ENCODE measurements at places on chromosomes 7 and 10.

GRCh38 chr10:131766096-131766495 is 134.7 kb upstream of the PPP2R2D start:
- no peak for DNase-seq

DNA sequence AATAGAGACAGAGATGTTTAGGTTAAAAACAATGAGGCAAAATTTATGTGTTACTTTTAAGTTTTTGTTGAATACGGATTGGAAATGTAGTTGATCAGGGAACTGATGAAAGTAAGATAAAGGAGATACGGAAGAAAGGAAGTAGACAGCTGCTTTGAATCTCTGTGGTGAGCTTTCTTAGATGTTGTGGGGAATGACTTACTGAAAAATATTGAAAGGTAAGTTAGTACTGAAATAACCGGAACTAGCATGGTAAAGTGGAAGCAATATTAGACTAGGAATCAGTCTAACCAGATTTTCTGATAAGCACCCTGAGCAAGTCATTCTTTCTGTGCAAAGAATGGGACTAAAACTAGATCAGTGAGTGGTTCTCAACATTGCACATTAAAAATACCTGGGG is 34.8 kb downstream of the LUC7L2 start:
- no peak for DNase-seq

DNA sequence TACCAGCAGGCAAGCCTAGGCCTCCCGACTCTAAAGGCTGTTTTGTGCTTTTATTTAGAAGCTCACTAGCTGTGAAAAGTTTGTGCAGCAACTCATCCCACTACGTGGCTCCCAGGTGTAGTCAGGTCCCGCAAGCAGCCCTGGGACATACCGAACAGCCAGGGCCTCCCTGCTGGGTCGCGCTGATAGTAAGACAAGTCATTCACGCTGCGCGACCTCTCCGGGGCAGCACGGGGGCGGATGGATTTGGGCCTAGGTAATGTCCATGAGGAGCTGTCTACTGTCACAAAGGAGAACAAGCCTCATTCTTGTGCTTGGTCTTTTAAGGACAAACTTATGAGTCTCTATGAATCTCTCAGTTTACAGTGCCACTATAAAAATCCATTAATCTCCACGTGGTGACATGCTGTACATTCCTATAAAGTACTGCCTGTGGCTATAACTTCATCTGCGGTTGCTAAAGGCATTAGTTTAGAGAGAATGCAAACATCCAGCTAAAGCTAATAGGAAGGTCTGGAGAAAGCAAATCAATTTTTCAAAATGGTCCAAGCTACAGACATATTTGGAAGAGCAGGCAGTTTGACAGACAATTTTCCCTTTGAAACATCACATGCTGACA is 546.8 kb downstream of the PHTF2 start:
- DNase-seq, result no peak

DNA sequence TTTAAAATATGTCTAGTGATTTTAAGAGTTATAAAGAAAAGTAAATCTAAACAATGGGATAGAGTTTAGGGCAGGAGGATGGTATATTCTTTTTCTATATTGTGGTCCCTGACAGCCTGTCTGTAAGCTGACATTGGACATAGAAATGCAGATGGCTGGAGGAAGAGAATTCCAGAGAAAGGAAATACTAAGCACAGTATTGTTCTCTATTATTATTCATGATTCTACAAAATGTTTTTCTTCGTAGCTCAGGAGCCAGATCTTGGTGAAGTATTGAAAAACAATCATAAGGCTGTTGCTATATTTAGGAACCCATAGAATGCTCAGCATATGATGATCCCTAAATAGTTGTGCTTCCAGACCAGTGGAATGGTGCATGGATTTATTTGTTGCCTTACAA is 117.0 kb upstream of the FAM3C start:
- no peak for DNase-seq

DNA sequence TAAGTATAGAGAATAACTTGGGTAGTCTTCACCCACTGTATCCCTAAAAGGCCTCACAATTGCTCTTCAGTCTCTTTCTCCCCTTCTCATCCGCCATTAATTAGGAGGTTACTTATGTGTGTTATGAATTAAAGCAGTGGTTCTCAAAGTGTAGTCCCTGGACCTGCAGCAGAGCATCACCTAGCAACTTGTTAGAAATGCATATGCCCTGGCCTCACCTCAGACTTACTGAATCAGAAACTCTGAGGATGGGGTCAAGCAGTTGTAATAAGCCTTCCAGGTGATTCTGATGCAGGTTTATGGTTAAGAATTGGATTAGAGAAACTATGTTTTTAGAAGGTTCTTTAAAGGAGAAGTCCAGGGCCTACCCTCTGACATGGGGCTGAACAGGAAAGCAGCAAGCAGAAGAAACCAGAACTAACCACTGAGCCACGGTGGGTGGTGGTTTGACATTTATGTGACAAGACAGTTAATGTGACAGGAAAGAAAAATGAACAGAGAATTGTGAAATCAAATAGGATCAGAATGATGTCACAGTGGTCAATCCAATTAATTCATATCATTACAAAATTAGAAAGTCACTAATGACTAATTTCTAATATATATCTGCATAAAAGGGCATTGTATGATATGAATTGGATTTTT is 37.6 kb downstream of the ENTPD1 start:
- peak; percentile 91 for DNase-seq

DNA sequence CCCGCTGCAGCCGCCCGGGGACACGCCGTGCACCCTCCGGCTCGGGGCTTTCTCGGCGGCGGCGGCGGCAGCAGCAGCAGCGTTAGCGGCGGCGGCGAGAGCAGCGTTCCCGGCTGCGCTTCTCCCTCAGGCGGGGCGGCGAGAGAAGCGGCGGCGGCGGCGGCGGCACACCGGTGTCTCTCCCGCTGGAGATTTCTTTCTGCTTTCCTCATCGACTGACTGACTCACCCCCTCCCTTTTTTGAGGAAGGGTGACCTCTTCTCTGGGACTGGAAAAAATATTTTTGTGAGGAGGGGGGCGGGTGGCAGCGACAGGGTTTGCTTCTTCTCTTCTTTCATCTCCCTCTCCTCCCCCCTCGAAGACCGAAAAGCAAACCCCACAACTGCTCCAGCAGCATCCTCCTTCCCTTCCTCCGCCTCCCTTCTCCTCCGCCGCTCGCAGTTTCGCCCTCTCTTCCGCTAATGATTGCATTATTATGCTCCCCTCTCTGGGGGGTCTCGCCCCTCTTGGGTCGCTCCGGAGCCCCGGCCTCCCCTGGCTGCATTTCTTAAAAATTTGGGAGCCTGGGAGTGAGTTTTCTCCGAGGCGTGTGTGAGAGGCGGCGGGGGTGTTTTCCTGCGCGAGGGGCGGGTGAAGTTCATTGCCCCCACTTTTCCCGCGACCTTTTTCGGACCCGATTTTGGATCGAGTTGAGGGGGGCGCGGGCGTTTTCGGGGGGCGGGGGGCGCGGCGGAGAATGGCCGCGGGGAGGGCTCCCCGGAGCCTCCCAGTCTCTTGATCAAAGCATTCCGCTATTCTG is 411 bp downstream of the AUTS2 start:
- peak; percentile 19 for DNase-seq

DNA sequence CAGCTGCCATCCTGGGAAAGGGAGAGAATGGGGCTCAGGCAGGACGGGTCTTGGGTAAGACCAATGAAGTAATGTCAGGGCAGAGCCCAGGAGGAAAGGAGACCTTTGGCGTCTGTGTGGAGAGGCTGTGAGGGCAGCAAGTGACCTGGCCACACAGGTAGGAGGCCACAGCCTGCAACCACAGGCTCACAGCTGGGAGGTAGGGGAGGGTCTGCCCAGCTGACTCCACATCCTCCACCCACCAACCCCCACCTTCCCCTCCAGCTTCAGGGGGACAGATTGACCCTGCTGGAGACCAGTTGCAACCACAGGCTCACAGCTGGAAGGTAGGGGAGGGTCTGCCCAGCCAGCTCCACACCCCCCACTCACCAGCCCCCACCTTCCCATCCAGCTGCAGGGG is 262.2 kb upstream of the TCERG1L start:
- DNase-seq, result no peak

DNA sequence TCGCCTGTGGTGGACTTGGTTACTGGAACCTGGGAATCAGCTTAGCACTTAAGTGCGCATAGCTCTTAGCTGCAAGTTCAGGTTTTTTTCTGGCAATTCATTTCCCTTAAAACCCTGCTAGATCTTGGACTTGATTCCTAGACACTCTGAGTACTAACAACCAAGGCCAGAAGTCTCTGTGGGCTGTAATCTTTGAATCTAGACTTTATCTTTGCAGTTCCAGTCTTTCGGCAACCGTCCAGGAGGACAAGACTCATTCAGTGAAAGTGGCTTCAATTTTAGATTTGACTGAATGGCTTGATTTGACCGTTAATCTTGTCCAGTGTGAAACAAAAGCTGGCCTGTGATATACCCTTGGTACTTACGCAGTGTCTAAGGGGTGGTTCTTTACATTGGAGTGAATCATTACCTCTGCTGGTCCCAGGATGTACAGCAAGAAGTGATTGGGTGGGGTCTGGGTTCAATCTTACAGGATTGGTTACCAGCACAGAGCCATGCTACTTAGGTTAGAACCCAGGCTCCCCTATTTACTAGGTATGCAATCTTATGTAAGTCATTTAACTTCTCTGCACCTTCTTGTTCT is 16.4 kb downstream of the PTTG1IP2 start:
- DNase-seq, result no peak

Measured in inflammatory macrophage treated with lipopolysaccharide for 4 hours (primary cell).